ENCODE measurements at places on chromosomes 3 and 15.

GRCh38 chr3:12868039-12869034, 27.0 kb upstream of the RPL32 start:
- peak; percentile 51 for DNase-seq

GRCh38 chr15:81080996-81081395, 53.1 kb upstream of the CFAP161 start:
- DNase-seq: no peak

DNA sequence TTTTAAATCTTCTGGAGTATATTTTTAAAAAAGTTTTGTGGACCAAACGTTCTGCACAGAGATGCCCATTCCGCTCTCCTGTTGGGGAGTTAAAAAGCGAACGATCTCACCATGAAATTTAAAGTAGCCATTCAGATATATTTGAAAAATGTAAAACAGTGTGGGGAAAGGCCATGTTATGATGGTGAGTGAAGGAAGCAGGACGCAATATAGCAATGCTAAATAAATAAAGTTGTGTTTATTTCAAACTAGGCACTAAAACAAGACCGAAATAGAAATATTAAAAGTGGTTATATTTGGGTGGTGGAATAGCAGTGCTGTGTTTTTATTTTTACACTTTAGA, 327 bp upstream of the CCDC13 start:
- no peak for DNase-seq

DNA sequence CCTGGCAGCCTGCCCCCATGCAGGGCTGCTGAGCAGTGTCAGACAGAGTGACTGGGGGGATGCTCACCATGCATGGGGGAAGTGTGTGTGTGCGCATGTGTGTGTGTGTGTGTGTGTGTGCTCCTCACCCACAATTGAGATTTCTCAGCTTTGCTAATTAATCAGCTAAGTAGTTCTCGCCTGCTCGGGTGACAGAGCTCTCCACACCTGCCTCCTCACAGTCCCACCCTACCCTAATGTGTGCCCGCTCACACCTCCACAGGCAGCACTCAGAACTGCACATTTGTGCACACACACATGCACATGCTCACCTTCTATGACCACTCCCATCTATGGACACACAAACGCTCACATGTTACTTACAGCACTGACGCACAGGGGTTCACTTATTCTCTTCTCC, 37.3 kb downstream of the CACNA2D2 start:
- no peak for DNase-seq

DNA sequence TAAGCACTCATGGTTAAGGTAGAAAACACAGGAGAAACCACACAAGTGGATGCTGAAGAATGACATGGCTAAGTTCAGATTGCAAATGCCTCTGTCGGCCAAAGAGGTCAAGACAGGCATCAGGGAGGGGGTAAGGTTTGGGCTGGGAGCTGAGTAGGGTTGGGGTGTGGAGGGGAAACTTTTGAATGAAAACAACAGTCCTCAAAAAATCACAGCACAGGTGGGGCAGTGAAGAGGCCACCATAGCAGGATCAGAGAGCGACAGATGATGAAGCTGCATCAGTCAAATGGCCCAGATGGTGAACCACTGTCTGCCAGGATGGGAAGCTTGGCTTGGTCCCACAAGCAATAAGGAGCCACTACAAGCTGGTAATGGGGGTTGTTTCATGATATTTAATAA, 74.9 kb downstream of the ADCY5 start:
- DNase-seq: no peak

DNA sequence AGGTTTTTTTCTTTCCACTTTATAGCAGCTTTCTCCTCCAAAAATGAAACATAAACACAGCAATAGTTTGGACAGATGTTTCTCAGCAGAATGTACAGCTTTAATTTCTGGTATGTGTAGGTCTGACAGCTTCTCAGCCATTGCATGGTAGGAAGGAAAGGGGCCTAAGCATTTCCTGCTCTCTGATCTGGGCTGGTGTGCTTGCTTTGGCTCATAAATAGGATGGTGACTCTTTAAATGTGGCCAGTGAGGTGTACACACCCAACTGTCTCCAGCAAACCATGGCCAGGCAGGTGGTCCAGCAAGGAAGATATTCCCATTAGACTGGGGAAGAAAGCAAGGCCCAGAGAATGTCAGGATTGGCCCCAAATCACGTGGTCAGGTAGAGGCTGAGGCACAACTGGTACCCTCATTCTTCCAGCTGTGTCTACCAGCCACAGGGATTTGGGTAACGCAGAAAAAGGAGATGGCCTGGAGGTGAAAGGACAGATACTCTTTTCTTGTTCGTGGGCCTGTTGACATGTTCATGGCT, 52.1 kb downstream of the ITGA11 start:
- DNase-seq: no peak

DNA sequence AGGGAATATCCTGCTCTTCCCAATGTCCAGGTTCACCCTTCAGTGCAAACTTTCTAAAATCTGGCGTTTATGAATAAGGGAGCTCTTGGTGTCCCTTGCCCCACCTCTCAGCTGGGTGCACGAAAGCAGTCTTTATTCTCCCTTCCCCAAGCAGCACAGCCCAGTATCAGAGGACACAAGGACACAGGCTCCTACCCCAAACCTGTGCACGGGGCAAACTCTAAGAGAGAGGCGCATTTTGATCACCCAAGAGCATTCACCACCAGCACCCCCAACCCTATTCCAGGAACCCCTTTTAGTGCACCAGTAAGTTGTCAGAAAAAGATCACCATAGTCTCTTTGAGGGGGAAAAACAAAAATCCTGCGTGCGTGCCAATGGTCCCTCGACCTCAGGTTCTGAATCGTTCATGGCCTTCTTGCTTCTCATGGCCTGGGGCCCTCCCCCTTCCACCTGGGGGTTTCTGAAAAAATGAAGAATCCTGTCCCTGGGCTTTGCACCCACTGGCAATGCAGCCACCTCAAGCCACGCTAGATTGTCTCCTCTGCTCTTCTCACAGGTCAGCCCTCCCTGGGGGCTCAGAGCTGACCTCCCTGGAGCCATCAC, 78.9 kb downstream of the FAM174B start:
- peak; percentile 11 for DNase-seq

- no peak for DNase-seq
These were observed 4.1 kb downstream of the TF start for GRCh38 chr3:133750259-133750656.

Measured in SJSA1 (cell line).